ENCODE measurements at places on chromosomes 1 and 21.

- DNase-seq: no peak
Observed at GRCh38 chr1:93593854-93594602, 87.6 kb downstream of the BCAR3 start.

DNA sequence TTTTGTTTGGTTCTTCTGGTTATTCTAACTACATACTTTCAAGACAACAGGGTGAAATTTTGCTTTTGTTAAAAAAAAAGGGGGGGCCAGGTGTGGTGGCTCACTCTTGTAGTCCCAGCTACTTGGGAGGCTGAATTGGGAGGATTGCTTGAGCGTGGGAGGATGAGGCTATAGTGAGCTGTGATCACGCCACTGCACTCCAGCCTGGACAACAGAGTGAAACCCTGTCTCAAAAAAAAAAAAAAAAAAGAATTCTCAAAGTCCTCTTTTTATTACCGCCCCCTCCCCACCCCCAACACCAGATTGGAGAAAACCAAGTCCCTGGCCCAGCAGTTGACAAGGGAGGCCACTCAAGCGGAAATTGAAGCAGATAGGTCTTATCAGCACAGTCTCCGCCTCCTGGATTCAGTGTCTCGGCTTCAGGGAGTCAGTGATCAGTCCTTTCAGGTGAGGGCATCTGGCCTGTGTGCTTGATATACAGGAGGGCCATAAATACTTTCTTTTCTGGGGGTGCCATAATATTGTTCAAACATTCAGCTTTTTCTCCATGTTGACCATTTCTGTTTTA, 50.2 kb downstream of the LAMC2 start:
- DNase-seq: no peak

GRCh38 chr1:21293537-21294265, 3.4 kb upstream of the ECE1 start:
- DNase-seq: no peak

DNA sequence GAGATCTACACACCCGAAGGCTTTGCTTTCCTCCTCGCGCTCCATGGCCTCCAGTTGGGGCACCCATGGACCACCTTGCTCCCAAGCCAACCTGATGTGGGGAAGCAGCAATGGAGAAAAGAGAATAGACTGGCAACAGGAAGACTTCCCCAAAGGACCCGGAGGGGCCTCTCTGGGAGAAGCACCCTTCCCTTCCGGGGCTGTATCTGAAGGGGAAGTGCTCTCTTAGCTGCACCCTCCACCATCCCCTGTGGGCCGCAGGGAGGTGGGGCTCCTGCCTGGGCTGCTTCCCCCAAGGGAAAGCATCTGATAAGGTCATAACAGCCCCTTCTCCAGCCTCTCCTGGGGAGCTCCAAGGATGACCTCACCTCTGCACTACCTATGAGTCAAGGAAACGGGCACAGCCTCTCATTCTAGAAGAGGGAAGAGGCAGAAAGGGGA, 100.2 kb downstream of the RIPK4 start:
- no peak for DNase-seq

- no peak for DNase-seq
Observed at GRCh38 chr21:36735724-36736320, 36.9 kb downstream of the SIM2 start.

DNA sequence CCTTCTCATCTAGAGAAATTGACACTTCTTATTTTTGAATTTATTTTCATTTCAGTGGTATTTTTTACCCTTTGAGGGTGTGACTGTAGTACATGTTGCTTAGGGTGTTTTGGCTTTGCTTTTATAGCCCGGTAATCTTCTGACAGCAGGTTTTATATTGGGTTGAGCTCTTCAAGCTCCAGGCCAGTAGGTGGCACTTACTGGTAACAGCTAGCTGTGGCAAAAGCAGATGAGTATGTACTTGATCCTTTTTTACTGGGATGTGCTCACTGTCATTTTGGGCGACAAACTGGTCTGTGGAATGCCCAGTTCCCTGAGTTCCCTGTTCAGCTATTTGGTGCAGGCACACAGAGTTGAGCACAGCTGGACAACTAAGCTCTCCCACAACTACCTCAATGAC, 916.2 kb upstream of the B3GALT2 start:
- no peak for DNase-seq

DNA sequence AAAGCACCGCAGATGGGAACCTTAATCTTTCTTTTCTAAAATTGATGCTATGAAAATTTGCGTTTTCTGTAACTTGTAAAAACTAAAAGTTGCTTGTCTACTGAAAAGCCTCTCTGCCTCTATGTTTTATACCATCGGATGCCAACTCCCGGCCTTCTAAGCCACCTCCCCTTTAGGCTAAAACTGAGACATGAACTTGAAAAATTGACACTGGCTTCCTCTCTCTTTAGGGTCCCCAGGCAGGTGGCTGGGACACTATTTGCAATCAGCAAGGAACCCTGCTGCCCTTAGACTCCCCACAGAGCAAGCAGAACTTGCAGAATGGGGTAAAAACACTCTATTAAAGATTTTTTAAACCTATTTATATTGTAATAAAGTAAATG, 151.1 kb upstream of the CAMK1G start:
- DNase-seq: no peak

- DNase-seq: no peak
Observed at GRCh38 chr1:64435000-64435399, 34.9 kb upstream of the CACHD1 start.

DNA sequence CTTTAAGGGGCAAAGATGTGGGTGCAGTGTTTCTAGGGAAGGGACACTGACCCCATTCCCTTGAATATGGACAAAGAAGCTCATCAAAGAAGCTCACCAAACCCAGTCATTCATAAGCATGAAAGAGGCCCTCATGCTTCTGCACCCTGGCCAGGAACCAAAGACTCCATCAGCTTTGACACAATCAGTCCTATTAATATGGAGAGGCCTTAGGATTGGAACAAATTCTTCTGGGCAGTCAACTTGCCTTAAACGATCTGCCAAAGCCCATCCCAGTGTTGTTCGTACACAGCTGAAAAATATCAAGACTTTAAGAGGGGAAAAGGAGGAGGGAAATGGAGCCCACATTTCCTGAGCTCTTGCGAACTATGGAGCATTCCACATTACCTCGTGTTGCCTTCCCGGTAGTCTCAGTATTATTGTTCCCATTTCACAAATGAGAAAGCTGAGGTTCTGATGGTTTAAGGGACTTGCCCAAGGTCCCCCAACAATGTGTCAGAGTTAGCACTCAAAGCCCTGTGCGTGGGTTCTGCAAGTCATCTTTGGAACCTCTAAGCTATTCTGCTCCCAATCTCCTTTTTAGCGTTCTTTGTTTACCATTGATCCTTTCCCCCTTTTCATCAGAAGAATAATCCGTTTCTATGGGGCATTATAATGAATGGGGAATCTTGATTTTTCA, 161.9 kb downstream of the ZBTB18 start:
- DNase-seq: no peak

- peak; percentile 22 for DNase-seq
Observed at GRCh38 chr21:35963920-35964451, 96.3 kb downstream of the SETD4 start.

DNA sequence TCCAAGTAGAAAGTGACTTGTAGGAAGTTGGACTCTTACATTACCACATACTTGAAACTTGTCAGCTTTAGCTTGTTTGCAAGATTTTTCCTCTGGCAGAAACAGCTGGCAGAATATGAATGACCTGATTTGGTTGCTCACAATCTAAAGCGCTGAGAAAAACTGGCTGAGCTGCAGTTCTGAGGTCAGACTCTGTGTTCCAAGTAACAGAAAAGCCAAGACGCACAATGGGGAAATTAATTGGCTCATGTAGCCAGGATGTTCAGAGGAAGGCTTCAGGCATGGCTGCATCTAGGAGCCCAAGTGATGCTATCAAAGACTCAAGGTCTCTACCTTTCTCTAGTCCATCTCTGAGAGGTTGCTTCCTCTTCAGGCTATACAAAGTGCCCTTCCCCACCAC, 27.0 kb downstream of the ALPL start:
- no peak for DNase-seq

- no peak for DNase-seq
Observed at GRCh38 chr1:229869687-229870086, 197.4 kb upstream of the GALNT2 start.

DNA sequence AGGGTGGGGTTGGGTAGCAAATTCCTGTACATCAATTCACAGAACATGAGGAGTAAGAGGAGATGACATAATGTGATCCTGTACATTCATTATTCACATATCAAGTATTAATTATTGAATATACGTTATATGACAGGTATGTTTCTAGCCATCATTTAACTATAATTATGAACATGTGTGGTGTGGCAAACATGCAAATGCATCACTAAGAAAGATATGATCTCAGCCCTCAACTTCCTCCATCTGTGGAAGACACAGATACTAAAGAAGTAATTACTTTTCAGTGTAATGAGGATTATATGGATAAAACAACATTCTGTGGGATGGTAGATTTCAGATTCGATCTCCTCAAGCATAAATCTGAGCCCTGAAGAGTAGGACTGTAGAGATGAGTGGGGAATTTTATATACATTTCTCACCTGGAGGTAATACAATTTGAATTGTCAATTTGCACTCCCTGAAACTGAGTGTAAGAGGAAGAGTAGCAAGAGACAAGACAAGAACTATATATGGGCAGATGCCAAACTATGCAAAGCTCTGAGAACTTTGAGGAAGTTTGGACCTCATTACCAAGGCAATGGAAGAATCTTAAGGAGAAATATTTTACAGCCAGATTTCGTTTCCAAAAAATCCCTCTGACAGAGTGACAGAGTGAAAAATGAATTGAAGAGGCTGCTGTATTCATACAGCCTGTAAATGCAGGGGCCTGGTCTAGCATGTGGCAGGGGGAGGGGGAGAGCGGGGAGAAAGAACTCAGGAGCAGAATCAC, 275.5 kb downstream of the TPR start:
- DNase-seq: no peak

GRCh38 chr1:65207317-65207716, 59.3 kb downstream of the AK4 start:
- no peak for DNase-seq

GRCh38 chr1:204777591-204777990, 92.1 kb upstream of the LRRN2 start:
- DNase-seq: no peak

DNA sequence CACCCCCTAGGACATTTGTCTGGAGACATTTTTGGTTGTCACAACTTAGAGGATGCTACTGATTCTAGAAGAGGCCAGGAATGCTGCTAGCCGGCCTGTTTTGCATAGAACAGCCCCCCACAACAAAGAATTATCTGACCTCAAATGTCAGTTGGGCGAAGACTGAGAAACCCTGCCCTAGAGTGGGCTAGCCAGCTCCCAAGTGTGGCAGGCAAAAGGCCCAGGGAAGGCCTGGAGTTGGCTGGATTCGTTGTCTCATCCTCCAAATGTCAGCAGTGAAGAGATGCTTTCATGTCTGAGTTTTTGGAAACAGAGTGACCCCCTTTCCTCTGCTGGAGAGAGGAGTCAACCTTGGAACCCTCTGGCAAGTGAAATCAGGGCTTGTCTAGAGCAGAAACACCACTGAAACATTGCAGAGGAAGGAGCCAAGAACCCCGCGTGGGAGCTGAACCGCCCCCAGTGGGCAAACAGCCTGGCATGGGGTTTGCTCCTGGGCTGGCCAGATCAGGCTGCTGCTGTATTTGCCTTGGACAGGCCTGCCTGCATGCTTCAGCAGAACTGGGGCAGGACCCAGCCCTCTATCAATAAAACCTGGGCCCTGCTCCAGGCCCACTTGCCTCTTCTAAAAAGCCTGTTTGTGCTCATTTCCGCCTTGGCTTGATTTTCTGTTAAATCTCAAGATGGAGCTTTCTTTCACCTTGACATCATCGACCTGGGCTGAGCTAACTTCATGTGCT, 32.9 kb downstream of the RASSF5 start:
- DNase-seq: no peak

All from SK-N-MC (cell line).